ENCODE measurements at places on chromosomes 12 and 14.

DNA sequence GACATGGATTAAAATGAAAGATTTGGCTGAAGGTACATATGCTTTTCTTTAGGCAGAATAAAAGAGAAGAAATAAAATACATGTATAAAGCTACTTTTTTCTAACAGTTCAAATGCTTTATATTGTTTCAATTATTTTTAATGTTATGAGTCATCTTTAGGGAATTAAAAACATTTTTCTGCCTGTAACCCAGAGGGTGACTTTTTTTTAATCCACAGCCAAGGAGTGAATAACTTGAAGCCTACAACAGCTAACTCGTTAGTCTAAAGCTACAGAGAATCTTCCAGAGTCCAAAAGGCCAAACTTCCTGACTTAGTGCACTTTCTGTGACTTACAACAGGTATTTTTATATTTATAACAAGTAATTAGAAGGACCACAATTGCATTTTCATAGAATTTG is 151.6 kb downstream of the SEC23A start:
- no peak for DNase-seq

DNA sequence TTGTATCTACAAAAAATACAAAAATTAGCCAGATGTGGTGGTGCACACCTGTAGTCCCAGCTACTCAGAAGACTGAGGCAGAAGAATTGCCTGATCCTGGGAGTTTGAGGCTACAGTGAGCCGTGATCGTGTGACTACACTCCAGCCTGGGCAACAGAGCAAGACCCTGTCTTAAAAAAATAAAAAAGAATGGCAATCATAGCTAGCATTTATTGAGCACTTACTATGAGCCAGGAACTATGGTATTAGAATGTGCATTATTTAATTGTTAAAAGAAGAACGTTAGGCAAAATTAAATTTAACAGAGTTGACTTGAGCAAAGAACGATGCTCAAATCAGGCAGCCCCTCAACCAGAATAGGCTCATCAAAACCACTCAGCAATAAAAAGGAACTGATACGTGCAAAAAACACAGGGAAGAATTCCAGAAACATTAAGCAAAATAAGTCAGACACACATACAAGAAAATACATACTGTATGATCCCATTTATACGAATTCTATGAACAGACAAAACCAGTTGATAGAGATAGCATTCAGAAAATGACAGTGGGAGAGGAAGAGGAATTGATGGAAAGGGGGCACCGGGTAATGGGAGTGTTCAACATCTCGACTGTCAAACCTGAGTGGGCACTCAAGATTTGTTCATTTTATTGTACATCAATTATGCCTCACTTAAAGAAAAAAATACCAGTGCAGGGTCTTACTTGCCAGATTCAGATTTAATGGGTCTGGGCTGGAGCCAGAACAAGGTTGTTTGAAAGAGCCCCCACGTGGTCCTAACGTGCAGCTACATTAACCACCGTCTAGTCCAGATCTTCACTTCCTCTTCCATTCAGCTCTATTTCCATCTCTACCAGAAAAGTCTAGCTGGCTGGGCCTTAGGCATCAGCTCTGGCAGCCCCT is 8.0 kb downstream of the SCNN1A start:
- peak; percentile 46 for DNase-seq

DNA sequence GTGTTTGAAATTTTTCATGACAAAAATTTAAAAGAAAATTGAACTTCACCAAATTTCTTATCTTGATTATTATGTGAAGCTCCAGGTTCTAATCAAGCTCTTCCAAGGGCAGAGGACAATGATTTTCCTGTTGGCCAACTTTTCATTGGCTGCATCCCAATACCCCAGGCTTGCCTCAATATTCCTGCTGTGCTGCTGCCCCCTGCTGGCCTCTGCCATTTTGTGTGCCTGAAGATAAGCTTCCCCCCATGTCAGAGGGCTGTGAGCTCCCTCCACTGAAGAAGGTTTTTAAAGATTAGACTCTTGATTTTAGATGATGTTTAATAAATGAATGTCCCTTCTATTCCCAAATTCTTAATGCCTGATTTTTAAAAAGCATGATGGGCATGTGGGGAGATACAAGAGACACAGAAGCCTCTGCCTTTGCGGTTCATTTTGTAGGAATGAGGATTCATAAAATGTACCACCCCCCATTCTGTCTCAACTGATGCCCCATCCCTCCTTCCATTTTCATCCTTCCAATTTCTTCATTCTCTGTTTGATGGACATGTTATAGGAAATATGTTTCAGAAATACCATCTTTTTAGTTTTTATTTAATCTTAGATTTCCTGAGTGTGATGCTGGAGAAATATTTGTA is 76.7 kb upstream of the RGS6 start:
- peak; percentile 56 for DNase-seq

GRCh38 chr12:1576410-1577241 is 17.8 kb downstream of the FBXL14 start:
- no peak for DNase-seq

GRCh38 chr14:72744416-72745120 is 149.3 kb downstream of the DPF3 start:
- DNase-seq, result no peak

DNA sequence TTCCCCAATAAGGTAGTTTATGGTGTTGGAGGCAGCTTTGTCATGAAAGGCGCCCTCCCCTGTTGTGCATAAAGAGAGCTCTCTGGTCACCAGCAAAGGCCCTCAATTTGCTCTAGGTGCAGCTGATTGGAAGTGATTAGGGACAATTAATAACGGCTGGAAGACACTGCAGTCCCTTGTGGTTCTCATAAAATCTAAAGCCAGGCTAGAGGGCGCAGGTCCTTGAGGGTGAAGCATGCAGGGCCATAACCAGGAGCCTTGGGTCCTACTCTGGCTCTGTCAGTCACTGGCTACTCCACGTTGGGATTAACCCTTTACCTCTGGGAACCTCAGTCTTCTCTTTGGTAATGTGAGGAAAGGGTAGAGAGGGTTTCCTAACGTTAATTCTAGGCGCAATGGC is 1.9 kb downstream of the DAAM1 start:
- peak; percentile 32 for DNase-seq

DNA sequence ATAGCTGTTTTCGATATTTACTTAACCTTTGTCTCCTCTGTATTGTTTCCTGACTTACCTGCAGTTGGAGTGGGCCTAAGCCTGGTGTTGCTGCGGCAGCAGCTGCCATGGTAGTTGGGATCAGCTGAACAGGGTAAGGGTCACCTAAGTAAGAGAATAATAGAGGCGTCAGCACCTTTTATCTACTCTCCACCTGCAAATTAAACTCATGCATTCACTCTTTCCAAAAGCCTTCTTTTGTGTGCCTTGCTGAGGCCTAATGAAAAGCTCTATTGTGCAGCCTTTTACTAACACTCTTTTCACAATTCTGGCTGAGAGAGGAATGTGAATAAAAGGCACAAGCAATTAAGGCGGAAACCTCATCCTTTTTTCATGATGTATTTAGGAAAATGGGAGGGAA is 308.7 kb downstream of the SOX5 start:
- no peak for DNase-seq

GRCh38 chr12:20350495-20350894 is 17.8 kb upstream of the PDE3A start:
- DNase-seq, result no peak

GRCh38 chr12:129373746-129374145 is 520.5 kb downstream of the GLT1D1 start:
- no peak for DNase-seq

GRCh38 chr14:89900802-89901201 is 53.7 kb downstream of the EFCAB11 start:
- no peak for DNase-seq

- DNase-seq, result no peak
These were observed 13.2 kb upstream of the EID3 start for GRCh38 chr12:104290320-104290719.

DNA sequence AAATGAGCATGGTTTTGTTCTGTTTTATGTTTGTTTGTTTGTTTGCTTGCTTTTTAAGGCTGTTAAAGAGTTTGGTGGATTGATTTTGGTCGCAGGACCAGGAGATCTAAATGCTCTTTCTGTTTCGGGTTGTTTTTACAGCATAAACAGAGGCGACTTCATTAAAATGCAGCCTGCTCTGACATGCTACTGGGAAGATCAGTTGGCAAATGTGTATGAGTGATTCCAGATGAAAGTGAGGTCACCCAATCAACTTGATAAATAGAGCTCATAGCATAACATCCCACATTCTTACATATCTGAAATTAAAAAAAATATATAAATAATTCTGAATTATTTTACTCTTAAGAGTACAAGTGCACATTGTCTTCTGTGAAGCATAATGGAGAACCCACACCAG is 947.7 kb downstream of the GALC start:
- DNase-seq, result no peak

DNA sequence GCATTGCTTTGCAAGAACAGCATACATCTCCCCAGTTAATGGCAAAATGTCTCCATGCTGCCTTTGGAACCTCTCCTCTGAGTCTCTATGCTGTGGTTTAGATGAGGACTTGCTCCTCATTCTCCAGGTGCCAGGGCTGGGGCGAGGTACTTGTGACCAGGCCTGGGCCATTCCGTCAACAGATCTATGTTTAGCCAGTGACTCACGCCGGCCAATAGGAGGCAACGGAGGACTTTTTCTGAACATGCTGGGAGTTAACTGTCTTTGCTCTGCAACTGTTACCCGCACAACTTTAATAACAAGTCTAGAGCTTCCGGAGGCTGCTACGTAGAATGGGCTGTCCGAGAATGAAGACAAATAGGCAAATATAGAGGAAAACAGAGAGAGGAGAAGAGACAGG is 214.2 kb downstream of the GLT1D1 start:
- no peak for DNase-seq

- no peak for DNase-seq
These were observed 1400.0 kb upstream of the FLRT2 start for GRCh38 chr14:84129941-84130340.

DNA sequence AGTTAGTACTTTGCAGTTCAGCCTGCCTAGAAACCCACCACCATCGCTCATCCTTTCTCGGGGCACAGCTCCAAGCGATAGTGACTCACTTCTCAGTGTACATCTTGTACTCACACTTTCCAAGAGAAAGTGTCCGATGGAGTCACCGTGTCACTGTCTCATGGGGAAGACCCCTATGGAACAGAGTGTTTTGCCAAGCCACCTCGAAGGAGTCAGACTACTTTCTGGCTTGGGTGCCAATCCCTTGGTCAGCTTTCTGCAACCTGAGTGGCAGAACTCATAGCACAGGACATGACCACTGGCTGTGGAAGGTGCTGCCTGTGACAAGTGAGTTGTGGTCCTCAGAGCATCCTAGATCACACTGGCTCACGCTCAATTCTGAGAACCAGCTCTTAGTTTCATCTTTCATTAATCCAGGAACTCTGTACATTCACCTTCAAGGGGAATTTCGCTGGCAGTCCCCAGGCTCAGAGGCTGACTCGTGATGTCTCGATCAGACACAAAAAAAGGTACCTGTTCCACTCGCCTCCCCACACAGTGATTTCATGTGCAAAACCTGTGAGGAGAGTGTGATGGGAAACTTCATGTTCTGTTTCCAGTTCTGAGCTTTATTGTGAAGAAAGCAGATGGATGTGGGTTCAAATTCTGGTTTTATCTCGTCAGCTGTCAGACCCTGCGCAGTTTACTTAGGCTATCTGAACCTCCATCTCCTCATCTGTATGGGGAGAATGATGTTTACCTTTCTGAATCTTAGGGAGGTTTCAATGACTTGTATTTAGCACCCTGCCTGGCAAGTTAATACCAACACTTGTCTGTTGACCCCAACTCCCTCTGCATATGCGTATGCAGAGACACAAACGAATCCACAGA is 127.3 kb upstream of the CCND2 start:
- no peak for DNase-seq

DNA sequence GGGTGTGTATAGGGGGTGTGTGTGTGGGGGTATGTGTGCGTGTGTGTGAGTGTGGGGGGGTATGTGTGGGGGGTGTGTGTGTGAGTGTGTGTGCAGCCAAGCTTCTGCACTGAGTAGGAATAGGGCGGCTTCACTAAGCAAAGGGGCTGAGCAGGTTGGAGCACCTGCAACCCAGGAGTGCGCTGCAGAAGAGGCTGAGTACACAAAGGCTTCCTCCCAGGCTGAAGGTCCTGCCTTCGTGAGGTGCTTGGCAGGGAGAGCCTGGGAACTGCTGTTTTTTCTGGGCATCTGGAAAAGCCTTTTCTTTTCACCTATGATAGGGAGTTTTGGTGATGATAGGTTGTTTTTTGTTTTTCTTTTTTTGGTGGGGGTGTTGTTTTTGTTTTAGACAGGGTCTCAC is 6.0 kb upstream of the NUDT14 start:
- DNase-seq, result no peak

- no peak for DNase-seq
These were observed 69.3 kb downstream of the SLC35F4 start for GRCh38 chr14:57796556-57796955.

DNA sequence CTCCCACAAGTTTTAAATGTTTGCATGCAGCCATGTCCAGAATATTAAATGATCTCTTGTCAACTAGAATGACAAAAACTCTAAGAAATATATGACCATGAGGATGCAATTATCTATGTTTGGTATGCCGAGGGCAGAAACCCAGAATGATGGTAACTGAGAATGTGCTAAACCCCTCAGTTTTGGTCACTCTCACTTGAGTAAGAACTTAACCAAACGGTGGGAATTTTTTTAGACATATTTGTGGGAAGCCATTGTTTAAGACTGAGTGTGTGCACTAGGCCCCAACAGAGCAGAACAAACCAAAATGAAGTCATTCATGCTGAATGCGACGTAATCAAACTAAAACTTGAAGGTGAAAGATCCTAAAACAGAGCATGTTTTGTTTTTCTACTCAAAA is 1927.9 kb upstream of the SEL1L start:
- DNase-seq, result no peak

DNA sequence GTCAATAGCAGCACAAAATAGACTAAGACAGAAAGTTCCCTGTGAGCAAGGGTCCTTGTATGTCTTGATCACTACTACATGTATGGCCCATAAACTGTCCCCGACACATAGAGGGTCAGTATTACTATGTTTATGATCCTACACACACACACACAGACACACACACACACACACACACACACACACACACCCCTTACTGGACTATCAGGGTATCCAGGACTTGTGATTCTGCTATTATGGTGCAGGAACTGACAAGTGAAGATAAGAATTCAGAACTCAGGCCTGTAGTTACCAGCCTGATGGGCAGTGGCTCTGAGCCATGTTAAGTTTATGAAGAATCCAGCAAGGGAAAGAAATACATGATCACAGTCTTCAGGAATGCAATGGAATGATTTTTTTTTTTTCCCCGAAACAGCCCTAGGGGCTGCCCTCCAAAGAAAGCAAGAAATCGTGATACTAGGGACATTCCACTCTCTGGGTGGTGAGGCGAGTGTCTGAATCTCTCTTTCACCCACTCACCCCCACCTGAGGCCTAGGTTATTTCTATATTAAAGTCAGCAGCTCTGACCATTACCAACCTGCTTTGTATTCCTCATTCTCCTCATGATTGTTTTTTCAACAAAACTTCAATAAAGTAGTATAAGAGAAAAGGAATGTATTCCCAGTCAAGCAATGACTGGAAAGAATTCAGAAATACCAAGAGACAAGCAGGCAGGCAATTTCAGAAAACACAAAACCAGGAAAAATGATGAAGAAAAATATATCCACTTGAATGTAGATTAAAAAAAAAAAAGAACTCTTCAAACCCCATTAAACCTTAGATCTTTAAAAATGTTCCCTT is 105.8 kb downstream of the AVPR1A start:
- DNase-seq, result peak; percentile 69
